ENCODE measurements at places on chromosomes 1 and 21.
A peak's percentile ranks its signal among the peaks of the same experiment; 100 is the strongest.

DNA sequence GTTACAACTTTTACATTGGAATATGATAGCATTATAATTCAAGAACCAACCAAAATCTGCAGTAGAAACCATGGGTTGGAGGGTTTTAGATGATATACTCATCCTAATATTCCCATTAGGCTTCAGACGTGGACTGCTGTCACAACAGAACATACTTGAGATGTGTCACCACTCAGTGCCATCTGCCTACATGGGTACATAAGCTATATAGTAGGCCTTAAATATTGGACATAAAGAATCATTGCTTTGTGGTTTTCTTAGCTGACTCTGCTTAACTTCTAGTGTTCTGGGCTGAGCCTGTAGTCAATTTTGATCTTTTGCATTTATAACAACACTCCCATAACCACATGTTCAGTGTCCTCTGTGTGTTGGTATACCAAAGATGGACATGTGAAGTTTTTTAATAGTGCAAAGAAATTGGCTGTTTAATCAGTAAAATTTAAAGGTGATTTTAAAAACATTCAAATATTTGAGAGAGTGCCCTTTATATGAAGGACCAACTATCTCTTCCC, 14.2 kb downstream of the RAP1A start:
- DNase-seq, result no peak

GRCh38 chr1:233424779-233425178, 97.3 kb downstream of the MAP3K21 start:
- no peak for DNase-seq

GRCh38 chr1:52141513-52142219, at the start of gene ZFYVE9:
Gene ZFYVE9 (plus strand): TSS chr1:52142089. CDS start chr1:52233207, 91,118 bp downstream.
- peak; percentile 57 for DNase-seq

- no peak for DNase-seq
Observed at GRCh38 chr1:40825435-40825788, 36.8 kb downstream of the CITED4 start.

DNA sequence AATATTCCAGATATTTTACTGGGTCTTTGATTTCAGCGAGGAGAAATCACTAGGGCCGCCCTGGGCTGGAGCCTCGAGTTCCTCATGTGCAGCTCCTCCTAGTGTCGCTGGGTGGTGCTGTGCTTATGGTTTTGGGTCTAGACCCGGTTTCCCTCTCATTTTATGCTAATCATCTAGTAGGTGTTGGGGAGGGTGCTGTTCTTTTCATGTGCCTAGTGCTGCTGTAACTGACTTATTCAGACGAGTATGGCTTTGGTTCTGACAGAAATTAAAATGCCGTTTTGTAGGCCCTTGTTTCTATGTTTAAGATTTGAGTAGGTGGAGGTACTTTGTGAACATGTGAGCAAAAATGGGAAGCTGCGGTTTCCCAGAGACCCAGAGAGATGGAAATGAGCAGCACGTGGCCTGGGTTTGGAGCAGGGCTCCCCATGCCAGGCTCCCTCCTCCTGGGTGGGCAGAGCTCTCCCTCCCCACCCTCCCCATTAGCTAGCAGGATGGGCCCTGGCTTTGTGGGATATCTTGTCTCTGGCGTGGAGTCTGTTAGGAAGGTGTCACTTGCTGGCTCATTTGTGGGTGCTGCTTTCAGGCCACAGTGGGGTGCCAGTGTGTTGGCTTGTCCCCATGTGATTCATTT, 74.0 kb upstream of the GPR88 start:
- DNase-seq, result peak; percentile 31

- no peak for DNase-seq
Observed at GRCh38 chr21:29943885-29944284, 4.1 kb upstream of the GRIK1 start.

- no peak for DNase-seq
Observed at GRCh38 chr1:69710484-69711189, 142.9 kb downstream of the LRRC7 start.

DNA sequence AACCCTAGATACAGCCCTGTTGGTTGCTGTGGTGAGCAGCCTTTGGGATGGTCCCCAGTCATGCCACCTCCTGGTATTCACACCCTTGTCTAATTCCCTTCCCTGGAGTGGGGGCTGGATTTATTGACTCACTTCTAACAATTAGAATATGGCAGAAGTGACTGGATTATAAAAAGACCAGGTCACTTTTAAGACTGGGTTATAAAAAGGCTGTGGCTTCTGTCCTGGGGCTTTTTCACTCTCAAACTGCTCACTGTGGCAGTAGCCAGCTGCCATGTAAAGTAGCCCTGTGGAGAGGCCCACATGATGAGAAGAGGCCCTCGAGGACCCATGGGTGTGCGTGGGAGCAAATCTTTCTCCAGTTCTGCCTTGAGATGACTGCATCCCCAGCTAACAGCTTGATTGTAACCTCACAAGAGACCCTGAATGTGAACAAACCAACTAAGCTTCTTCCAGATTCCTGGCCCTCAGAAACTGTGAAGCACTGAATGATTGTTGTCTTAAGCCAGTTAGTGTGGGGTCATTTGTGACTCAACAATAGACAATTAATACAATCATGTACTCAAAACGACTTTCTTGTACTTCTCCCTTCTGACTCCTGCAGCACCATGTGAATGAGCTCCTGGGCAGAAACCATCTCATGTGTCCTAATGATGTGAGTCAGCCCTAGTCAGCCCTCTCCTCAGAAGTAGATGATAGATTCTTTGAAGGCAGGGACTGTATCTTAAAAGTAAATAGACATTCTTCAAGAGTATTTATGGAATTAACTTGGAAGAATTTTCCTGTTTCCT, 234.9 kb downstream of the TNR start:
- no peak for DNase-seq

- DNase-seq, result peak; percentile 58
Observed at GRCh38 chr1:207188901-207189300, 84.9 kb downstream of the C4BPA start.

- DNase-seq, result no peak
Observed at GRCh38 chr21:28639737-28640136, 352.9 kb downstream of the LTN1 start.

- DNase-seq, result no peak
Observed at GRCh38 chr1:44829506-44830384, 13.3 kb downstream of the PTCH2 start.

DNA sequence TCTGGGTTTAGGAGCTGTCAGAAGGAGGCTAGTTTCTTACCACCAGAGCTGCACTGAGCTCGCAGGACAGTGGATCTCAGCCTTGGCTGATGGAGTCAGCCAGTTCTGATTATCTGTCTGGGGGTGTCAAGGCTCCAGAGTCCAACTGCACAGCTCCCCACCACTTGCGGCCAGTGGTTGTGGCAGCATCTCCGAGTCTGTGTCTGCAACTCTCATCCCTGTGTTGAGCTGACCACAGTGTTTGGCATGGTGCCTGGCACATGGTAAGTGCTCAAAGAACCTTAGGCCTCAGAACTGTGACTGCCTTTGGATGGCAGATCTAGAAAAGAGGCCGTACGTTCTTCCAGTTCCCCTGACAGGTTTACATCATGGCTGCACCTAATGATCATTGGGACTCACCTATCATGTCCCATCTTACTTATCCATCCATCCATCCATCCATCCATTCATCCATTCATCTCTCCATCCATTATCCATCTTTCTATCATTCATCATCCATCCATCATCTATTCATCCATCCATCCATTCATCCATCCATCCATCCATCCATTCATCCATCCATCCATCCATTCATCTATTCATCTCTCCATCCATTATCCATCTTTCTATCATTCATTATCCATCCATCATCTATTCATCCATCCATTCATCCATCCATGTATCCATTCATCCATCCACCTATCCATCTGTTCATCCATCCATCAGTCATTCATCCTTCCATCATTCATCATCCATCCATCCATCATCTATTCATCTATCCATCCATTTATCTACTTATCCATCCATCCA, 114.5 kb downstream of the CRYAA start:
- no peak for DNase-seq

GRCh38 chr1:183030053-183030452, 6.8 kb downstream of the LAMC1 start:
- DNase-seq, result no peak

GRCh38 chr21:28899744-28900143, 92.9 kb downstream of the LTN1 start:
- DNase-seq, result no peak

DNA sequence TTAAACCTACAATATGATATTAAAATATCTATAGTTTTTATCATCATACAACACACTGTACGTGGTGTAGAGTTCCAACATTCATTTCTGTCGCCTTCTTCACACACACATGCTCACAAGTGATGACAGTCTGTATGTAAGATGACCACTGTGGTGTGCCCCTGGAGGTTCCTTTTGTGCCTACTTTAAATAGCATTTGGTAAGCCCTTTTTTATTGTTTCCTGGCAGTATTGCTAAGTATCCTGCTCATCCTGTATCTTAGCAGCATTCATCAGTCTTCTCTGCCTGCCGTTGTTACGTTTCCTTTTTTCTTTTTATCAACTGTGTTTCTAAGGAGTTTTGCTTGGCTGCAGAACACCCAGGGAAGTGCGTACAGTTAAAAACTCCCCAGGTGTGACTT, 231.4 kb downstream of the CHRM3 start:
- DNase-seq, result no peak

DNA sequence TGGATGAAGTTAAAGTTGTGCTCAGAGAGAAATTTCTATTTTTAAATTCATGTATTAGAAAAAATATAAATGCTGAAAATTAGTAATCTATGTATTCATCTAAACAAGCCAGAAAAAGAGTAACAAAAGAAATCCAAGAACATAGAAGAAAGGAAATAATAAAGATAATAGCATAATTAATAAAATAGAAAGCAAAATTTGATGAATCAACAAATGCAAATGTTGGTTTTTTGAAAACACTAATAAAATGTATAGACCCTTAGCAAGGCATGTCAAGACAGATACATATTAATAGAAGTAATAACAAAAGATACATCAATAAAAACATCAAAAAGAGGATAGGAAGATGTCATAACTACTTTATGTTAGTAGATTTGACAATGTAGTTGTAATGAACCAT, 18.0 kb downstream of the F13B start:
- DNase-seq, result no peak

DNA sequence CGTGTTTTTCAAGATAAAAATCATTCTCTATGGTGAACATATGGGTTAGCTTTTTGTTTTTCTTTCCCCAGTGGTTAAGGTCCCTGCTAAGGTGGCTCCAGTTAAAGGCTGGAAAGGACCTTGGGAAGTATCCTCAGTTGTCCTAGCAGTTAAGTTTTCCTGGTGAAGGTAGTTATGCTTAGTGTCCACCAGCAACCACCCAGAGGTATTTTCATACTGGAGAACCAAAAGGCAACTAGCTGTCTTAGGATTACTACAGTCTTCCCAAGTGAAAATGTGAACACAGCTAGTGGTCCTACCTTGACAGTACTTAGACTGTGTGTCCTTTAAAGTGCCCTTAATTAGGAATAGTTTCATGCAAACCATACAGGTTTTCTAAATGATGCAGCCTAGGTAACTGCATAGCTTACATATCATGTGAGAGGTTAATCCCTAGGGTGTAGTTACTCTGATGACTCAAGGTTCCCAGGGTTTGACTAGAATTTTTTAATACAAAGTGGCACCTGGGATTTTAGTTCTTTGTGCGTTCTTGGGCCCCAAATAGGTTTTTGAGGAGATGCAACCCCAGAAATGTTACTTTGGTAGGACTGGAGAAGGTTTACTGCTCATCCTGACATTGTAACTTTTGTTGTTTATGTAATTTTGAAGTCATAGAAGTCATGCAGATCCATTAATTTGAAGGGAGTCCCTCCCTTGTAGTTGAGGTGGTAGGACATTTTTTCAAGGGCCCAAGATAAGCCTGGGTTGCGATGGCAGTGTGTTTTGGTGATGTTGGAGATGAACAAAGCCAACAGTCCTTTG, 36.5 kb downstream of the YY1AP1 start:
- no peak for DNase-seq

GRCh38 chr1:209634005-209634737, 18.1 kb downstream of the LAMB3 start:
- no peak for DNase-seq

DNA sequence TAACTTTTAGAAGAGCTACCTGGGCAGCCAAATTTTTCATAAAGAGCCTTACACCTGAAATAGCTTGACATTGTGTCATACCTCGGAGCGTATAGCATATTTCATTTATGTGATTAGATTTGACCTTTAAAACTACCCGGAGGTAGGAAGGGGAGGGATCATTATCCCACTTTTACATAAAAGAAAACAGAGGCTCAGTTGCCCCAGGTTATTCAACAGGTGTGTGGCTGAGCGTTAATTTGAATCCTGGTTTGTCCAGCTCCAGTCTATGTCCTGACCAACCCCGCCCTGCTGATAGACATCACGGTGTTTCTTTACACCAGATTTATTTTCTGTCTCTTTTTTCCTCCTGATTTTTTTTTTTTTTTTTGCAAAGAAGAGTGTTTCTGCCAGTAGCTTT, 39.7 kb downstream of the PBX1 start:
- DNase-seq, result no peak

- DNase-seq, result no peak
Observed at GRCh38 chr21:42012763-42013329, 2.7 kb upstream of the ZBTB21 start.

DNA sequence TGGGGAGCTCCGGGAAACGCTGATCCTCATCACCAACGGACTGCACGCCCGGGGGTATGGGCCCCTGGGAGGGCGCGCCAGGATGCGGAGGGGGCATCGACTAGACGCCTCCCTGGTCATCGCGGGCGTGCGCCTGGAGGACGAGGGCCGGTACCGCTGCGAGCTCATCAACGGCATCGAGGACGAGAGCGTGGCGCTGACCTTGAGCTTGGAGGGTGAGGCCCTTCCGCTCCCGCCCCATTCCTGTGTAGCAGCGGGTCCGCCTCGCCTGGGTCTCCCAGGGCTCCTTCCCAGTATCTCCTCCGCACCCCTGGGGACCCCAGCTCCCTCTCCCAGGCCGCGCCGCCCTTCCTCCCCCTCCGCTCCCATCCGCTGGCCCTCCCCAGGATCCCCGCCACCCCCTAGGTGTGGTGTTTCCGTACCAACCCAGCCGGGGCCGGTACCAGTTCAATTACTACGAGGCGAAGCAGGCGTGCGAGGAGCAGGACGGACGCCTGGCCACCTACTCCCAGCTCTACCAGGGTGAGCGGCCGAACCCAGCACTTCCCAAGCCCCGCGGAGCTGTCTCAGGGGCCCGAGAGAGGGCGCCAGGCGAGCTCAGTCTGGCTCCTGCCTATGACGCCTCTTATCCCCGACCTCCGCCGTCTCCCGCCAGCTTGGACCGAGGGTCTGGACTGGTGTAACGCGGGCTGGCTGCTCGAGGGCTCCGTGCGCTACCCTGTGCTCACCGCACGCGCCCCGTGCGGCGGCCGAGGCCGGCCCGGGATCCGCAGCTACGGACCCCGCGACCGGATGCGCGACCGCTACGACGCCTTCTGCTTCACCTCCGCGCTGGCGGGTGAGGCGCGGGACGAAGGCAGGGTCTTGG, 5.0 kb downstream of the HAPLN2 start:
- peak; percentile 24 for DNase-seq

DNA sequence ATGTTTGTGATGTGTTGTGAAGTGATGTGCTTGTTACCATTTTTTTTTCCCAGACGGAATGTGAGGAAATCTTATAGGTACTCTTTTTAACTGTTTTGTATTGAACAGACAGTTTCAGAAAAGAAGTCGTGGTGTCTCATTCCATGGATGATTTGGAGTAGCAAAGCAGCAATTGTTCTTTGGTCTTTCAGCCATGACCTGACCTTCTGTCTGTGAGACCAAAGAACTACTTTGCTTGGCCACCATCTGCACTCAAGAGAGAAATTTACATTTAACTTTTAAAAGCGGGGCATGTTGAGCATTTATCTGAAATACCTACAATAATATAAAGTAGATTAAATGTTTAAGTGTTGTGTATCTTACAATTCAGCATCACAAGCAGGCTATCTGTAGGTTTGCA, 90.2 kb downstream of the SDCCAG8 start:
- DNase-seq, result no peak

Data from NCI-H748 treated with DMSO at 0.1 percent for 48 hours (cell line).